ENCODE measurements at places on chromosomes 13 and 19.

- peaks cover 67% of the 10 kb centered on the region for H3K4me1 ChIP-seq
- no peaks in the 10 kb centered on the region for H3K27me3 ChIP-seq
- peak overlapping the region; percentile 62 for H3K4me3 ChIP-seq
- no peak for DNase-seq
Observed at GRCh38 chr13:40993987-40994386, 25.1 kb downstream of the ELF1 start.

DNA sequence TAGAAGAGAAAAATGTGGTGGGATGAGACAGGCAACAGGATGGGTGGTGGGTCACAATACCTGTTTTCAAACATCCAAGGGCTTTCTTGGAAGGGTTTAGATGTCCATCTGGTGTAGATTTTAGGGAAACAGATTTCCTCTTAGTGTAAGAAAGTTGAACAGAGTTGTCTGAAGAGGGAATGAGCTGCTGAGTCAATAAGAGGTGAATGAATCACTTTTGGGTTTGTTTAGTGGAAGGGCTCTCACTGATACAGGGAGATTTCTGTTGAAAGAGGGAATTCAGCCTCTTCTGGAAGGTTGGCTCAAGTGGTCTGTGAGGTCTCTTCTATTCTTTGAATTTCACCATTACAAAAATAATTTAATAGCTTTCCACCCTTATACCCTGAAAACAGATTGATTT lies 54.6 kb downstream of the LACC1 start:
- H3K4me3 ChIP-seq = no peak overlapping the region
- no peak for DNase-seq
- H3K4me1 ChIP-seq = no peaks in the 10 kb centered on the region
- H3K27me3 ChIP-seq = no peaks in the 10 kb centered on the region
- H3K36me3 ChIP-seq = no peaks in the 10 kb centered on the region
- no peak overlapping the region for H3K27ac ChIP-seq

GRCh38 chr13:93338906-93339305 lies 112.3 kb downstream of the GPC6 start:
- H3K4me3 ChIP-seq = no peak overlapping the region
- H3K4me1 ChIP-seq = no peaks in the 10 kb centered on the region
- no peak overlapping the region for H3K27ac ChIP-seq
- no peaks in the 10 kb centered on the region for H3K36me3 ChIP-seq
- DNase-seq = no peak

- no peak overlapping the region for H3K4me3 ChIP-seq
- H3K4me1 ChIP-seq = peaks cover 3% of the 10 kb centered on the region
- peak; percentile 47 for DNase-seq
Observed at GRCh38 chr19:44657211-44657921, 13.7 kb downstream of the PVR start.

DNA sequence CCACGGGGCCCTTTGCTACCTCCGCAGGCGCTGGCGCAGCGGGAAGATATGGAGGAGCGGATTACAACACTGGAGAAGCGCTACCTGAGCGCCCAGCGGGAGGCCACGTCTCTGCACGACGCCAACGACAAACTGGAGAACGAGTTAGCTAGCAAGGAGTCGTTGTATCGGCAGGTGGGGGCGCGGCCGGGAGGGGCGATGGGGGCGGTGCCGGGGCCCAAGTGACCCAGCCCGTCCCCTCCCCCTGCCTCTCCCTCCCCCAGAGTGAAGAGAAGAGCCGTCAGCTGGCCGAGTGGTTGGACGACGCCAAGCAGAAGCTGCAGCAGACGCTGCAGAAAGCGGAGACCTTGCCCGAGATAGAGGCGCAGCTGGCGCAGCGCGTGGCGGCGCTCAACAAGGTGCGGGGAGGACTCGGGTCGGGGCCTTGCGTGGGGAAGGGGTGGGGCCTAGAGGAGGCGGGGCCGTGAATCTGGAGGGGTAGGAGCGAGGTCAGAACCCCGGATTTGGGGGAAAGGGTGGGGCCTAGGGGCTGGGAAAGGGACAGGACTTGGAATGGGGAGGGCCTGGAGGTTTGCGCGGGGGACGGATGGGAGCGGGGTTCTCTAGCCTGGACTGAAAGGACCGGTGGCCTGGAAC lies 13.7 kb downstream of the PPFIA3 start:
- peaks cover 15% of the 10 kb centered on the region for H3K27me3 ChIP-seq
- H3K4me1 ChIP-seq = peaks cover 19% of the 10 kb centered on the region
- H3K36me3 ChIP-seq = peaks cover 6% of the 10 kb centered on the region
- DNase-seq = no peak

DNA sequence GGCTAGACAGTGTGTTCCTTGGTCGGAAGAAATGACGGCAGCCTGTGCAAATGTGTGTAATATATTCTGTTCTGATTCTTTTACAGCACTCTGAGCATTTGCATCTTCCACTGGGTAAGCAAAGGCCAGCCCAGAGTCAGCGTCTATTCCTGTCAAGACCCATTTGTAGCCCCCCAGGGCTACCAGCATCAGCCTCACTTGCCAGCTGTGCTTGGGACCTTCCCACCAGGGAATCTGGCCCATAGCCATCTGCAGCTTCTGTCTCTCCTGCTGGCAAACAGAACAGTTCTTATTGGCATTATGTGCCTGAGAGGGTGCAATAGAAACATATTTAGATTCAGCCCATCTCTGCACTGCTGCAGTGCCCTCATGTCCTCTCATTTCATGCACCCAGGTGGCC lies 6.0 kb upstream of the IGLON5 start:
- DNase-seq = no peak
- H3K36me3 ChIP-seq = peaks cover 3% of the 10 kb centered on the region
- no peak overlapping the region for H3K27ac ChIP-seq
- no peaks in the 10 kb centered on the region for H3K4me1 ChIP-seq
- no peak overlapping the region for H3K4me3 ChIP-seq
- H3K27me3 ChIP-seq = peaks cover 47% of the 10 kb centered on the region

- peaks cover 8% of the 10 kb centered on the region for H3K36me3 ChIP-seq
- H3K27me3 ChIP-seq = peaks cover 28% of the 10 kb centered on the region
- DNase-seq = no peak
- H3K4me3 ChIP-seq = no peak overlapping the region
Observed at GRCh38 chr19:2973229-2973628, 4.1 kb upstream of the TLE6 start.

DNA sequence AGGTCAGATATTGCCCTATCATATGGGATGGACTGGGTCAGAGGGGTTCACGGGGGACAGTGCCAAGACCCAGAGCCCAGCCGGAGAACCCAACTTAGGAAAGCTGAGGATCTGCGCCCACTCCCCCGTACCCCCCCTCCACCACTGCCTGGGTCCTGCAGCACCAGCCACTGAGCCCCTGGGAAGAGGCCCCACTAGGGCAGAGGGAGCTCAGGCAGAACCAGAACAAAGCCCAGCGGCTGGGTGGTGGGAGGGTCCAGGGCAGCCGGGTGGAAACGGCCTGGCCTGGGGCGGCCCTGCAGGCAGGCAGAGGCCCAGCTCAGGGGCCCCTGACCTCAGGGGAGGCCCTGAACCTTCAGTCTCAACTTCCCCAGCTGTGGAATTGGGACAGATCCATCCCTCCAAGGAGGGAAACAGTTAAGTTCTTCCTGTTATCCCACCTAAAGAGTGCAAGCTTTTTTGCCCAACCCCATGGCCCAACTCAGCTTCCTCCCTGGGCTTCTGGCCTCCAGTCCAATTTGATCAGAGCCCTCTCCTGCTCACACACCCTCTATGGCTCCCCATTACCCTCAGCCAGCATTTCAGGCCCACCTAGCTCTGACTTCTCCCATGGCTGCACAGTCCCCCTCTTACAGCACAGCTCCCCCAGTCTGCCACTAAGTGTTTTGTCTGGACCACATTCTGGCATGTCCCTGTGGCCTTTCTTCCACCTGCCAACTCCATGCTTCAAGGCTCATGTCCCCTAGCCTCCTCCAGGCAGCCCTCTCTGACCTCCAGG lies 3.1 kb downstream of the NR2F6 start:
- H3K27me3 ChIP-seq = no peaks in the 10 kb centered on the region
- no peak overlapping the region for H3K27ac ChIP-seq
- H3K36me3 ChIP-seq = peaks cover 11% of the 10 kb centered on the region
- H3K4me1 ChIP-seq = peaks cover 12% of the 10 kb centered on the region
- no peak overlapping the region for H3K4me3 ChIP-seq
- DNase-seq = no peak

GRCh38 chr19:32459204-32459865 lies 53.8 kb downstream of the DPY19L3 start:
- H3K4me3 ChIP-seq = no peak overlapping the region
- peak overlapping the region; percentile 88 for H3K27ac ChIP-seq
- peaks cover 18% of the 10 kb centered on the region for H3K4me1 ChIP-seq
- DNase-seq = no peak
- H3K36me3 ChIP-seq = peaks cover 4% of the 10 kb centered on the region

DNA sequence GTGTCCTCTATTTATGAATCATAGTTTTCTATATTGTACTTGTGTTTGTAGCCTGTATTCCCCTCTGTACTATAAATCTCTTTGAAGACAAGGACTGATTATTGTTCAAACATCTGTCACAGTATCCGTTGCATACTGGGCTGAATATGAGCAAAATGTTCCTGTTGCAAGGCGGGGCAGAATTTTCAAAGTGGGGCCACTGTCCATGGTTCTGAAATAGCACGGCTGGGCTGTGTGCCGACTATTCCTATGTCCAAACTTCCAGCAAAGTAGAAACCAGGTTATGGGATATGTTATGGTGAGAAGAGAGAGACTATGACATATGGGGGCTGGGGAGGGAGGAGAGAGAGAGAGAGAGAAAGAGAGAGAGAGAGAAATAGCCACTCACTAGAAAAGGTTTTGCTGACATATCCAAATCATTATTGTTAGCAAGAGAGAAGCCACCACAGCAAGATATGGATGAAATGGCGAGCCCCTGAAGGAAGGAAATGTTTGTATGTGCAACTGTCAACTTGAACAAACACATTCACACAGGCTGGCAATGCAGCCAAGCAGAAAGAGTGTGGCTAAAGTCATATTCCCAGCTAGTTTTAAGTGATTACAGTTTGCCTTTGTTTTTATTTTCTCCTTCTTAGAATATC lies 107.0 kb upstream of the GPR12 start:
- DNase-seq = no peak
- no peaks in the 10 kb centered on the region for H3K36me3 ChIP-seq
- no peaks in the 10 kb centered on the region for H3K4me1 ChIP-seq
- H3K27me3 ChIP-seq = peaks cover 11% of the 10 kb centered on the region
- H3K4me3 ChIP-seq = no peak overlapping the region

DNA sequence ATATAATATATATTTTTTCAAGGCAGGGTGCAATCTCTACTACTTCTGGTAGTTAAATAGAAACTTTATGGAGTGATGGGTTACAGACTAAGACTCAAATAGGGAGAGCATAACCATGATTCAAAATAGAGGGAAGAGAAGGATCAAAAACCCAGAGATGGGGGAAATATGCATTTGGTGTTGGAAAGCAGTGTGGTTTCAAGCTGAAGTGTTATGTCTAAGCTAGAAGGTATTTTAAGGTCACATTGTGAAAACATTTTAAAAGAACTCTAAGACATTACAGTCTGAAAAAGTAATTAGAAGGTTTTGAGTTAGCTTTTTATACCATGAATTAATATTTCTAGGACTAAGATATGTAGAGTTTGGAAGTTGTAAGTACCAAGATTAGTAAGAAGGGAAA lies 2741.4 kb downstream of the PCDH9 start:
- H3K27ac ChIP-seq = no peak overlapping the region
- H3K36me3 ChIP-seq = no peaks in the 10 kb centered on the region
- no peaks in the 10 kb centered on the region for H3K4me1 ChIP-seq
- no peak overlapping the region for H3K4me3 ChIP-seq
- H3K27me3 ChIP-seq = no peaks in the 10 kb centered on the region
- DNase-seq = no peak

DNA sequence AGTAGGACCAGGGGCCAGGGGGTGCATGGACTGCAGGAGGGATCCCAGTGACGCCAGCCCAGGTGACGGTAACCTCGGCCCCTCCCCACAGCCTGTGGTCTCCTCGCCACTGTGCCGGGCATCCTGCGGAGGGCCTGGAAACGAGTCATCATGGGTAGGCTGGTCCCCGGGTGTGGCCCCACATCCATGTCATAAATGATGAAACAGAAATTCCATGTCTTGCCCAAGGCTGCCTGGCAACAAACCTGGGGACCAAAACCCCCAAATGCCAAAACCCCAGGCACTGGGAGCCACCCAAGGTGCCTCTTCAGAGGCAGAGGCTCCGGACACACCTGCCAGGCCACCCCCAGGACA lies 20.9 kb downstream of the MAP2K2 start:
- H3K4me3 ChIP-seq = peak overlapping the region; percentile 15
- H3K36me3 ChIP-seq = peaks cover 53% of the 10 kb centered on the region
- peaks cover 37% of the 10 kb centered on the region for H3K4me1 ChIP-seq
- no peaks in the 10 kb centered on the region for H3K27me3 ChIP-seq
- no peak for DNase-seq

DNA sequence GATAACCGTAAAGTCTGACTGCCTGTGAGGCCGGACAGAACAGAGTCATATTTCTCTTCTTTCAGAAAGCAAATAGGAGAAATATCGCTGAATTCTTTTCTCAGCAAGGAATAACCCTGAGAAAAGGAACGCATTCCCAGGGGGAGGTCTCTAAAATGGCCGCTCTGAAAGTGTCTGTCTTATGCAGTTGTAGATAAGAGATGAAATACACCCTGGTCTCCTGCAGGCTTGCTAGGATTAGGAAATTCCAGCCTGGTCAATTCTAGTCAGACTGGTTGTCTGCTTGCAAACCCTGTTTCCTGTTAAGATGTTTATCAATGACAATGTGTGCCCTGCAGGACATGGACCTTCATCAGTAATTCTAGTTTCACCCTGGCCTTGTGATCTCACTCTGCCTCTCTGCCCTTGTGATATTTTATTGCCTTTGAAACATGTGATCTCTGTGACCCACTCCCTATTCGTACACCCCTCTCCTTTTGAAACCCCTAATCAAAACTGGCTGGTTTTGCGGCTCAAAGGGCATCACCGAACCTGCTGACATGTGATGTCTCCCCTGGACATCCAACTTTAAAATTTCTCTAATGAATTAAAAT lies 934.8 kb upstream of the SPRY2 start:
- H3K4me3 ChIP-seq = no peak overlapping the region
- no peak for DNase-seq
- no peaks in the 10 kb centered on the region for H3K4me1 ChIP-seq
- no peak overlapping the region for H3K27ac ChIP-seq
- no peaks in the 10 kb centered on the region for H3K27me3 ChIP-seq

- H3K27ac ChIP-seq = no peak overlapping the region
- H3K27me3 ChIP-seq = peaks cover 16% of the 10 kb centered on the region
- no peaks in the 10 kb centered on the region for H3K36me3 ChIP-seq
- H3K4me3 ChIP-seq = no peak overlapping the region
- no peaks in the 10 kb centered on the region for H3K4me1 ChIP-seq
Observed at GRCh38 chr13:51919531-51919930, 57.8 kb downstream of the CCDC70 start.
